ENCODE measurements at places on chromosomes 7 and 10.

- DNase-seq, result no peak
Observed at GRCh38 chr7:27096768-27097514, 1.1 kb upstream of the HOXA1 start.

DNA sequence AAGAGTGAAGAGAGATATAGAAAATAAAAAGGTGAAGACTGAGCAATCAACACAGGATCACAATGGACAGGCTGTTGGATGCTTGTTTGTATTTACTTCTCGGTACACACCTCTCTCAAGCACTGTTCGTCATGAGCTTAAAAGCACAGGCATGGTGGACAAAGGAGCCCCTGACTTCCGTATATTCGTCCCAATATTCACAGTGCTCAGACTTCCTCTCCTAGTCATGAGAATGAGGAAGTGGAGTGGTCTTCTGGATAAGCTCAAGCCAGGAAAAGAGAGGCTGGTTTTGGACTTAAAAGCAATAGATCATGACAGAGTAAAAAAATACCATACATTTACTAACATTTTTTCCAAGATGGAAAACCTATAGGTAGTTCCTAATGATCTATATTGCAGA is 172.5 kb downstream of the SORCS1 start:
- DNase-seq, result no peak

- no peak for DNase-seq
Observed at GRCh38 chr7:92306153-92306552, 60.4 kb downstream of the ANKIB1 start.

GRCh38 chr7:102170393-102170970 is 116.2 kb upstream of the SH2B2 start:
- DNase-seq, result no peak

DNA sequence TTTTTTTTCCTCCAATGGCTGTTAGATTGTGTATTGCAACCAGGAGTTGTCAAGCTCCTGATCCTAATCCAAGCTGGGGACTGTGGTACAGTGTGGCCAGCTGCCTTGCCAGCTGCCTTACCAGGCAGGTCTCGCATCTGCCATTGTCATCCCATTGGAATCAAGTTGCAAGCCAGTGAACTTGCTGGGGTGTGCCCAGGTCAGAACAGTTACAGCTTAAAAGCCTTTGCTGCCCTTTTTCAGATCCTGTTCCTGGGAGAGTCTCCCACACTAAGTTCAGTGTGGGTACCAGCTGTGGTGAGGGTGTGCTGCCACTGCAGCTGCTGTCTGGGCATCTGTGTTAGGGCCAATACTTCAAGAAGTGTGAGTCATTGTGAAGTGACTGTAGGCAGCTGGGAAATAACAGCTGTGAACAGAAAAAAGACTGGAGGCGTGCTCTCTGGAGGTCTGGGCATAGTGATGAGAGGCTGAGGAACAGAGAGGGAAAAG is 72.8 kb downstream of the CCNY start:
- DNase-seq, result no peak

GRCh38 chr7:74657692-74658177 is at the start of gene GTF2I:
Gene GTF2I, plus strand, starts transcription at chr7:74657718. Its CDS starts 31,411 bp downstream, at chr7:74689129.
- no peak for DNase-seq

DNA sequence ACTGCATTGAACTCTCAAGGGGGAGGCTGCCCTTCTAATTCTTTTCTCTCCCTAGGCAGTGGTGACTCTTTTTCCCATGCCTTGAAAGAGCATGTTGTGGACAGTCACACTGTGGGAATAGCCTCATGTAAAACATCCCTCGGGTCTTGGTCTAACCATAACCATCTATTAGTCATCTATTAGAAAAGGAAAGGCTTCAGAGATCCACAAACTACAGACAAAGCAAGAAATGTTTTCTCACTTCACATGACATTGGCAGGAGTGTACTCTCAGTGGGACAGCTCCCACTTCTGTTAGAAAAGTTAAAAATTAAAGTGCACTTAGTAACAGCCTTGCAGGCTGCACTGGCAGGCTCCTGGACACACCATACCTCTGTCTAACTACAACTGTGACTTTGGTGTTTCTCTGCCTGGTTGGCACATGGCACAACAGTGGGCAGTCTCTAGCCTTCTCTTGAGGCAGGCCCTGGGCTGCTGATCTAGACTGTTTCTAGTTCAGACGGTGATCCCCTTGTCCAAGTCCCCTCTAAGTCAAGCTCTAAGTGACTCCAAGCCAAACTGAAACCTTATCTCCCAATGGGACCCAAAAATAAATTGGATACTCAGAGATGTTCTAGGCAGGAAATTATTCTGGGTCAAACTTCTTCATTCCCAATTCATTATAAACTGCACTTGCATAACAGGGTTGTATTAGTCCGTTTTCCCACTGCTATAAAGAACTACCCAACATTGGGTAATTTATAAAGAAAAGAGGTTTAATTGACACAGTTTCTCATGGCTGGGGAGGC is 57.9 kb upstream of the ITGB1 start:
- DNase-seq, result no peak

DNA sequence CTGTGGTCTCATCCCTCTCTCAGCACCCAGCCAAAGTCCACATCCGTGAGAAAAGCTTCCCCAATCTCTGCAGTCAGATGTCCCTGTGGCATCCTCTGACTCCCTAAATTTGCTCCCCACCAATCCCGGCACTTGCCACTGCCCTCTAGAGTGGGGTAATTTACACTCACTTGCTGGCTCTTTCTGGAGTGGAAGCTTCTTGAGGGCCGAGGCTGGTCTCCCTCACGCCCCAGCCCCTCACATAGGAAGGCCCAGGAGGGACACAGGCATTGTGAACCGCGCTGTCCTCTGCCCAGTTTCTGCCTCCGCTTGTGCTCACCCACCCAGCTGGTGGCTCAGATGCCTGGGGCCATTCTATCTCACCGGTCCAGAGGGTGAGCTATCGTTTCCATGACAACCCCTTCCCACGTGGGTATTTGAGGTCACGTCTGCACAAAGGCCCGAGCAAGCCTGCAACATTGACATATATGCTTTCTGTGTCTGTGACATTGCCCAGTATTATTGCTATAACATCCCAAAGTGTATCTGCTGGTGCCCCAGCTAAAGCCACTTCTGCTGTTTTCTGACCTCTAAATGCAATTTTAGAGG is 97.3 kb upstream of the CTBP2 start:
- DNase-seq, result no peak

- DNase-seq, result no peak
Observed at GRCh38 chr10:38027986-38028385, 17.5 kb downstream of the ZNF33A start.

DNA sequence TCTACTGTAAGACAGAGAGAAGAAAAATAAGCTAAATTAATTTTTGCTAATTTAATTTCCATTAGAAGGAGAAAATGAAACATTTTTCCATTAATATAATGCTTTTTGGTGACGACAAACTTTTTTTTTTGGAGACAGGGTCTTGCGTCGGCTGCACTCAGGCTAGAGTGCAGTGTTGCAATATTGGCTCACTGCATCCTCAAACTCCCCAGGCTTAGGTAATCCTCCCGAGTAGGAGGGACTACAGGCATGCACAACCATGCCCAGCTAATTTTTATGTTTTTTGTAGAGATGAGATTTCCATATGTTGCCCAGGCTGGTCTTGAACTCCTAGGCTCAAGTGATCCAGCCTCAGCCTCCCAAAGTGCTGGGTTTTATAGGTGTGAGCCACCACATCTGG is 229.8 kb upstream of the LRRN3 start:
- DNase-seq, result no peak

DNA sequence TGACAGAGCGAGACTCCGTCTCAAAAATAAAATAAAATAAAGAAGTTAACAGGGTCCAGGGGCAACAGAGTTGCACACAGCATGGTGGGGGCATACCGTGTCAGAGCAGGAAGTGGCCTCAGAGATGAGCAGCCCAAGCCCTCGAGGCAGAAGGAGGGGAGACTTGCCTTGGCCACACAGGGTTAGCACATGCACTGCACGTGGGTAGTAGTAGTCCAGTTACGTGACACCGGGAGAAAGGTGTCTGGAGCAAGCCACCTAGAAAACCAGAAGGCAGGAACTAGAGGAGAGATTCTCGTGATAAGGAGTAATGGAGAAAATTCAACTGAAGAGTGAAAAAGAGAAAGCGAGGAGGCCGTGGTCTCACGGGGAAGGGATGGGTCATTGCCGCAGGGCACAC is 9.8 kb upstream of the DENND2A start:
- DNase-seq, result no peak

Data from thoracic aorta (tissue), 2 donors.